ENCODE measurements at places on chromosomes 4 and X. TPM values are rescaled to one million over a fixed set of nuclear protein-coding genes. Genes with fewer than 3 reads are reported as not detected.

The ZNF711 gene
- total RNA-seq: 1.1 TPM

The APOO gene
- 5.8 TPM for total RNA-seq

The PPBP gene
- 1.3 TPM for total RNA-seq

The FAM53A gene
- 4.6 TPM for total RNA-seq

The AR gene
- 35.7 TPM for total RNA-seq

The RGN gene
- 4.3 TPM for total RNA-seq

The POU4F2 gene
- total RNA-seq: not detected

The ADGRG2 gene
- 0.96 TPM for total RNA-seq

The CCNA2 gene
- total RNA-seq: 1.3 TPM

The LANCL3 gene
- 0.33 TPM for total RNA-seq

The SLC2A9 gene
- total RNA-seq: 9.5 TPM

The COL4A6 gene
- total RNA-seq: 13.9 TPM

The SCRG1 gene
- under 0.01 TPM for total RNA-seq

The SLC38A5 gene
- 3.8 TPM for total RNA-seq

DNA sequence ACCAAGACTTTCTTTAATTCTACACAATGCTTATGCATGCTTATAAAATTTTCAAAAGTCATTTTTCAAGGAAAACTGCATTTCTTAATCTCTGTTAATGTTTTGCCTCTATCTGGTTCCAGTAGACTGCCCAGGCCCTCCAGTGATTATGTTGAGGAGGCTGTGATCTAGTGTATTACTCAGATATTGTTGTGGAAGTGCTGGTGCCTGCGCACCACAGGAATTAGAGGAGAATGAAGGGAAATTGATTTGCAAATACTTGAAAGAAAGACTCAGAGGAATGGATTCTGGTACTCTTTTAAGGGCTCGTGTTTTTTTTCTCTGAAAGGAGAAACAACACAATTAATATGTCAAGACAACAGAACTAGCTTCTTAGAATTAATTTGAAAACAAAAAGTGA, 1015.1 kb downstream of the RPA4 start:
- DNase-seq: no peak

DNA sequence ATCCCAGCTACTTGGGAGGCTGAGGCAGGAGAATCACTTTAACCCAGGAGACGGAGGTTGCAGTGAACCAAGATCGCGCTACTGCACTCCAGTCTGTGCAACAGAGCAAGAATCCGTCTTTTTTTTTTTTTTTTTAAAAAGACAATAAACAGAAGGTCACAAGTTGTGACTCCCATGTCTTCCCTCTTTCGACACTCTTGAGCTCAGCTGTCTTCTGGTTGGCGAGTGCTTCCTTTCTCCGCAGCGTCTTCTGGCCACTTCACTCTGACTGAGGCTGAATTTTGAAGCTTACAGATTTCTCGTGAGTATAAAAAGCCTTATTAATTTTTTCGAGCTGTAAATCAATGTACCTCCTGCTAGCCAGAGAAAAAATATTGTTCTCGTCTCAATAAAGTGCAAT, 124.9 kb downstream of the STOX2 start:
- no peak for DNase-seq

GRCh38 chr4:25454476-25454875, 77.4 kb downstream of the ANAPC4 start:
- DNase-seq: no peak

DNA sequence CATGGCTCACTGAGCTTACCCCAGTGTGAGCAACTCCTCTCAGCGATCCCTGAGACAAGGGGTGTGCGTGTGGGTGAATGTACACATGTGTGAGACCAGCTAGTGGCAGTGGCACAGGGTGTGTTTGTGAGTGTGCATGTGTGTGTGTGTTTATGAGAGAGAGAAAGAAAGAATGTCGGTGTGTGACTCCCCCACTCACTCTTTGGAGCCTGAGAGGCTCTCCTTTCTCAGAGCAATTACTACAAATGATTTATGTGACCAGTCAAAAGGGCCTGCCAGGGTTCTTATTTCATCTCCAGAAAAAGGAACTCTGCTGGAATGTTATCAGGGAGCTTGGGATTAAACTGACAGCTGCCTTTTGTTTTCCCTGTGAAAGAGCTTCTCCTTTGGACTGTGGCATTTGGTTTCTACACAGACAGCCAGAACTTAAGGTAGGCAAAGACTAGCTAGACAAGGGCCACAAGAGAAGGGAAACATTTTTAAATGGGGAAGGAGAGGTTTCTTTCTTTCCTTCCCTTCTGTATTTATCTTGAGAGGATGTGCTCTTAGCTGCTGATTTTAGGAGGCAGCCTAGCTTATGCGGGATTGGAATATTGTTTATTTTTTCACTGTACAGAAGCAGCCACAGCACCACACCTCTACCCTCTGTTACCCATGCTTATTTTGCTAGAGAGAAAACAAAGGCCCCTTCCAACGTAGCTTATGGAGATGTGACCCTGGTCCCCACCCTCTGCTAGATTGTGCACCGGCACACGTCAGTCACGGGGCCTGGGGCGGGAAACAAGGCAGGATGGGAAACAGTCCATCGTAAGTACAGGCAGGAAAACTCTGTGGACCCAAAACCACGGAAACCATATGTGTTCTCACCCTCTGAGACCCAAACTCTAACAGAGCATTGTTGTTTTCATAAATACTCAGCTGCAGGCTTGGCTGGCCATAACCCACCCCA, 143.5 kb downstream of the MGST2 start:
- DNase-seq: no peak

GRCh38 chr4:174517502-174518445, 4.5 kb downstream of the HPGD start:
- DNase-seq: no peak

DNA sequence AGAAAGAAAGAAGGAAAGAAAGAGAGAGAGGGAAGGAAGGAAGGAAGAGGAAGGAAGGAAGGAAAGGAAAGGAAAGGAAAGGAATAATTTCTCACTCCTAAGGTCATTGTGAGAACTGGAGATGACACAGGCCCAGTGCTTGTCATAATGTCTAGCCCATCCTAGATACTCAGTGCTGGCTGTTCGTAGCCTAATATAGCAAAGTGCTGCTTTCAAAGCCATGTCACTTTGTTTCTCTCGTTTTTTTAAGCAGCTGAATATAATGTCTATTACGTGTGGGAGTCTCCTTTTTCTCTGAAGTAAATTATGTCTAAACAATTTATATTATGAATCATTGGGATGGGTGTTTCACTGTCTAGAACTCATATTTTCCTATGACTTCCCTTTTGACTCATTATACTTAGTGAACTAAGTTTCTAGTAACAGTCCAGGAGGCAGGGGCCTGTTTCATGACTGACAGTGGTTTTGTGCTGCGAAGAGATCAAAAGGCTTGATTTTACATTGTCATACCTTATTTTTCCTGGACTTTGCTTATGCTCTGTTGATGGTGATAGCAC, 327.0 kb upstream of the ZFP42 start:
- DNase-seq: no peak

DNA sequence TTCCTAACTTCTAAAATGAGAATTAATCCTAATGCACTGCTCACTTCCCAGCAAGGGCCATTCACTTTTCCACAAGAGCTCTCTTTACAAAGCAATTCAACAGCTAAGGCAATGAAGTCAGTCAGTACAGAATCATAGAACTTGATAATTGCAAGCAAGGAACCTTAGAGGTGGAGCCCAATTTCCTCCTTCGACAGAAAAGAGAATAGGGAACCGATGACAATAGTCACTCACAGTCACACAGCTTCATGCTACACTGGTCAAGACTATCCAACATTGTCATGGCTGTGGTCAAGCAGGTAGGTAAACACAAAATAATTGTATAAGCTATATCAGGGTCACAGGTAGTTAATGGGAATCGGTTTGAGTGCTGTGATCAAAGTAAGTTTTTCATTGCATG, 90.0 kb downstream of the ELOVL6 start:
- no peak for DNase-seq

DNA sequence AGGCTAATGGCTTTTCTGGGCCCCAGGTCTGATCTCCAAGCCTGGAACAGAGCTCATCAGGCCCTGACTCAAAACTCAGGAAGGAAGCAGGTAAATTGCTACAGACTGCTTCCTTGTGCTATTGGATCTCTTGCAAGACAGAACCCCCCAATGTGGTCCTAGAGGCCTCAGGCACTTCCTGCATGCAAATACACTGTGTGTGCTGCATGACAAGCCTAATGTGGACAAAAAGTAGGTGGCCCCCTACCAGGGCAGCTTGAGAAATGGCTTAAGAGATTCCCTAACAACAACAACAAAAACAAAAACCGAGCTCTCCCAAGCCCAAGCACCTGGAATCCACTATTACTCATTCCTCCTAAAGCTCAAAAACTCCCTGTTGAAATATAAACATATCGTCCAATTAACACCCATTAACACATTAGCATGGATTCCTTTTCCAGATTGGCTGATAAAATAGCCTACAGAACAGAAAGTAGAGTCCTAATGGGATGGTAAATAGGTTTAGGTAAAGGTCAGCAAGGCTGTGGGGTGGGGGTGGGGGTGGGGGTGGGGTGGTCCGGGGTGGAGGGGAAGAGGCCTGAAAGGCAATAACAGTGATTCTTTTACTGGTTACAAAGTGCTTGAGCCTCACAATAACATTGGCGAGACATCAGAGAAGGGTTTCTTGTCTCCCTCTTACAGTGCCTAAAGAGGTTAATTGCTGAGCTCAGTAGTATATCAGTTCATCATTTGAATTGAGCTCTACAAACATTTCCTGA, 24.1 kb upstream of the FGF16 start:
- no peak for DNase-seq

DNA sequence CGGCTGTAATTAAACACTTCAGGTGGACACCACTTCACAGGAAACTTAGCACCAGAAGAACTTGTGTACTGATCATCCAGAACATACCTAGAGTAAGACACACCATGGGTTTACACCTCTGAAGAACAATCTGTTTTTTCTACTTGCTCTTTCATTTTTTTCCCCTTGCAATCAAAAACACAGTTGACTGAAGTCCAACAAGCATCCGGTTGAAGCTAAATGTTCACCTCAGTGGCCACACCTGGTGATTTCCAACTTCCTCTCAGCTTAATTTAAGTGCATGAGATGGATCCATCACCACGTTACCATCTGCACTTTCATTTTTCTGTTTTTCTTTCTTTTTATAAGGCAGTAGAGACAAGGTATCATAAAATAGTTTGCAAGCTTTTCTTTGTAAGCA, 4.9 kb upstream of the TXK start:
- no peak for DNase-seq

GRCh38 chr4:153438916-153439756, 27.0 kb upstream of the TMEM131L start:
- no peak for DNase-seq

- DNase-seq: no peak
Observed at GRCh38 chrX:111506826-111507225, 4.6 kb upstream of the SERTM2 start.

DNA sequence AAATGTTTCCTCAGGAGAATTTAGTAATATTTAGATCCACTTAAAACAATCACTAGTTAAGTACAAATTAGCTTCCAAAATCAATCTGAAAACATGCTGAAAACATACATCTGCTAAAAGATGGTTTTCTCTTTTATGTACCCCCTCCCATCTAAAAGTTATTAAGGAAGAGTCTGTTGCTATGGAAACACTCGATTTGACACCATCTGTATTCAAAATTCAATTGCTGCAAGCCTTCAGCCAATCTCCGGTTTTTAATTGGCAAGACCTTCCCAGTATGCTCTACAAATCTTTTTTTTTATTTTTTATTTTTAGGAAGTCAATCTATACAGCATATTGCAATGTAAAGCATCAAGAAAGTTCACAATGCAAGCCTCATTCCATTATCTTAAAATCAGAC, 639.3 kb upstream of the FTHL17 start:
- DNase-seq: no peak

GRCh38 chr4:10078481-10079233, 37.9 kb downstream of the WDR1 start:
- no peak for DNase-seq

GRCh38 chr4:158729716-158730559, 6.7 kb upstream of the PPID start:
- DNase-seq: peak; percentile 57

- DNase-seq: peak; percentile 64
Observed at GRCh38 chr4:185383451-185383850, 12.3 kb downstream of the LRP2BP start.

GRCh38 chrX:101203761-101204351, 15.7 kb upstream of the DRP2 start:
- no peak for DNase-seq

- no peak for DNase-seq
Observed at GRCh38 chr4:70337886-70338420, 3.2 kb downstream of the CABS1 start.

- no peak for DNase-seq
Observed at GRCh38 chrX:4971646-4972045, 1257.0 kb downstream of the NLGN4X start.

Measured in breast epithelium (tissue), 4 donors.